Colonic mucosa (tissue), 4 donors: ENCODE measurements at places on chromosomes 3 and 15.

GRCh38 chr3:125116311-125117080 lies 60.7 kb upstream of the HEG1 start:
- DNase-seq: no peak

GRCh38 chr3:152626226-152626625 lies 208.7 kb upstream of the P2RY1 start:
- no peak for DNase-seq

DNA sequence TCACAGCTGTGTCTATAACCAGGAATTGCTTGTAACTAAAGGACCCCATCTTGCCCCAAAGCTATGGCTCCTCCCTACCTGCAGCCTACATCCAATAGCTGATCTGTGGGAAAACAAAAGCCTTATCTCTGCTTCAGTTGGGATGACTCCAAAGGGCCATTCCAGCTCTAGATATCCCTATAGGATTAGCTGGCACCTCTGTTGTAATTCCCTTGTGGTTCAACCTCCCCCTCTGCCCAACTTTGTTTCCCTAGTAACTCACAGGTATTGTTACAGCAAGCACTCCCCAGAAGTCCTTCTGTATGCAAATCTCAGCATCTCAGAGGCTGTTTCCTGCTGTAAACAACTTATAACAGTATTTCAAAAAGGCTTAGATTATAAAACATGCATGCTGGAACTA lies 478.6 kb downstream of the AGBL1 start:
- DNase-seq: no peak

DNA sequence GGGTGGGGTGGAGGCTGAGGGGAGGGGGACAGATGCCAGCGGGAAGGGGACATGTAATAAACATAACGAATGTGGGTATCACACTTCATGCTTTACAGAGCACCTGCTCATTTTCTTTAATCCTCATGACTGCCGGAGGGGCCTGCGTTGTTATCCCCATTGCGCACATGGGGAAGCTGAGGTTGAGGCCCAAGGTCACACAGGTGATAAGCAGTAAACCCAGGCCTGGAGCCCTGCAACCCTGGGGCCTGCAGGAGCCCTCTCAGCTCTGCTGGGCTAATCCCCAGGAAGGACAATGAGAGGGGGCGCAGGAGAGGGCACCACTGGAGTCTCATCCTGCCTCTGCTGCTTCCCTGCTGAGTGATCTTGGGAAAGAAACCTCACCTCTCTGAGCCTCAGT lies 64.3 kb downstream of the MEGF11 start:
- DNase-seq: no peak

- peak; percentile 46 for DNase-seq
Measured at GRCh38 chr15:97995881-97996603, 35.5 kb downstream of the ARRDC4 start.

DNA sequence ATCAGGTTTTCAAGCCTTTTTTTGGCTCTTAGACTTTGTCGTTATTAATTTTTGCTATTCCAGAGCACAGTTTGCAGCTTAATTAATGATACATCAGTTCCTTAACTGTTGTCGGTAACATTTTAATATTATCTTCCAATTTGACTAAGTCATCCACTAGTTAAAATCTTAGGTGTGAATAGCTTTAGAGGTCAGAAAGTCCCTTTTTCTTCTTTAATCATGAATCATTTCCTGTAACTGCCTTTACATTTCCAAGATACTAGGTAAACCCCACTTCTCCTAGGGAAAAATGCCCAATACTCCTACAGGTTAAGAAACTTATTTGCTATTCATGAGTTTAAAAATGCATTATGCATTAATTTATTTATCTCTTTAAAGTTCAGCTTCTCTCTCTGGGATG lies 260.9 kb upstream of the CFAP20DC start:
- no peak for DNase-seq

DNA sequence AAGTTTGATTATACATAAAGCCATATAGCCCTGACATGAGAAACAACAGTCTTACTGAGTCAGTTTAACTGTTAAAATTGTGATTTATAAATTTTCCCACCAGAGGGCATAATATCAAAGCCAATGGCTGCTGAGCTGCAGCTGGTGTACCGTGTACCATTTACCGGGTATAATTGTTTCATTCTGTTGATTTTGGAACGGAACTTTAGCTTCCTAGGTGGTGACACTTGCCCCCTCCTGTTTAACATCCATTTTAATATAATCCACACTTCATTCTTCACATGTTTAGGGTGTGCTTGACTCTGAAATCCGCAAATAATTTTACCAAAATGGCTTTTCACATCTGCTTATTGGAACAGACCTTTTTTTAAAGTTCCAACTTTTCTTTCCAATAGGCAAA lies 72.8 kb downstream of the SLC9A9 start:
- DNase-seq: no peak

- DNase-seq: no peak
Measured at GRCh38 chr3:179949869-179950268, 86.9 kb downstream of the PEX5L start.
